Esophagus mucosa (tissue), 1 donor: ENCODE measurements at places on chromosomes 3 and 15.
A peak's percentile ranks its signal among the peaks of the same experiment; 100 is the strongest.

GRCh38 chr15:68201153-68201878 lies 3.8 kb downstream of the CALML4 start:
- no peak for ATAC-seq

- no peak for ATAC-seq
These were observed 136.0 kb upstream of the RAP2B start for GRCh38 chr3:153026026-153026425.

DNA sequence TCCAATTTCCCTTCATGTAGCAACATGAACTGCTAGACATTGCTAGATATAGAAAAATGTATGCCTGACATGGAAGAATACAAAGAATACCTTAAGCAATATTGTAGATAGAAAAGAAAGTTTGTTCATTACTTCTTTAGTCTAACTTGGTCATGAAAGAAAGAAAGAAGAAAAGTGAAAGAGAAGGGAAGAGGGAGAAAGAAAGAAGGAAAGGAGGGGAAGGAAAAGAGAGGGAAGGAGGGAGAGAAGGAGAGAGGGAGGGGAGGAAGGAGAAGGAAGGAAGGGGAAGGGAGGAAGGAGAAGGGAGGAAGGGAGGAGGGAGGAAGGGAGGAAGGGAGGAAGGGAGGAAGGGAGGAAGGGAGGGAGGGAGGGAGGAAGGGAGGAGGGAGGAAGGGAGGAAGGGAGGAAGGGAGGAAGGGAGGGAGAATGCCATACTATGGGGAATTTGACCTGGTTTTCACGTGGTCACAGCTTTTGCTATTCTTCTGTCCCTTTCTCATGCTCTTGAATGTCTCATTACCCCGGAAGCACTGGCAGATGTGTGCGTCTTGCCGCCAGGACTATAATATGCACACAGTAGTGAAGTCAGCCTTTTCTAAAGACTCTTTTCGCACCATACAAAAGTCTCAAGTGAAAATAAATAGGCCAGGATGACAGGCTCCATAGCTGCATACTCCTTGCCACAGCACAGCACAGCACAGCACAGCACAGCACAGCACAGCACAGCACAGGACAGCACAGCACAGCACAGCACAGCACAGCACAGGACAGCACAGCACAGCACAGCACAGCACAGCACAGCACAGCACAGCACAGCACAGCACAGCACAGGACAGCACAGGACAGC lies 78.2 kb downstream of the CHAC1 start:
- ATAC-seq: no peak

- peak; percentile 75 for ATAC-seq
These were observed 41.7 kb upstream of the B3GNT5 start for GRCh38 chr3:183211352-183211751.

DNA sequence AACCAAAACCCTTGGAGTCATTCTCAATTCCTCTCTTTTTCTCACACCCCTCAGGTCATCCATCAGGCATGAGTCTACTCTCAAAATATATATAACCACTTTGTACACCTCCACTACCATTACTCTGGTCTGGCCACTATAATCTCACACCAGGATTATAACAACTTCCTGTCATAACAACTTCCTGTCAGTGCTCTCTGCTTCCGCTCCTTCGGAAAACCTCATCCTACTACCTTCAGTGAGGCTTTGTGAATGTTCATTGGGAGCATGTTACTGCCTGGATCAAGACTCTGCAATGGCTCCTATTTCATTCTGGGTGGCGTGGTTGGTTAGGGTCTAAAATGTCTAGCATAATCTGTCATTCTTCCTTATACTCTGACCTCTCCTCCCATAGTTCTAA lies 447.4 kb downstream of the MAGI1 start:
- ATAC-seq: no peak
